ENCODE measurements at places on chromosomes 16 and 17.

- no peak for DNase-seq
These were observed 319.3 kb downstream of the RBFOX1 start for GRCh38 chr16:7651803-7652570.

DNA sequence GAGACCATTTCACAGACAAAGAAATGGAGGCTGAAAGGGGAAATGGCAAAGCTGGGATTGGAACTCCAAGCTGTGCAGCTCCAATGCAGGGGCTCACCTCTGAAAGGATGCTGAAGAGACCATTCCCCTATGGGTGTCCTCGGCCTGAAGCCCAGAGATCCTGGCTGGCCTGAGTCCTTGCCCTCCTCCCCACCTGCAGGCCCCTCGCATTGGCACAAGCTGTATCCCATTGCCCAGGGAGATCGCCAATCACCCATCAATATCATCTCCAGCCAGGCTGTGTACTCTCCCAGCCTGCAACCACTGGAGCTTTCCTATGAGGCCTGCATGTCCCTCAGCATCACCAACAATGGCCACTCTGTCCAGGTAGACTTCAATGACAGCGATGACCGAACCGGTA, 2.6 kb downstream of the CA7 start:
- DNase-seq = no peak

DNA sequence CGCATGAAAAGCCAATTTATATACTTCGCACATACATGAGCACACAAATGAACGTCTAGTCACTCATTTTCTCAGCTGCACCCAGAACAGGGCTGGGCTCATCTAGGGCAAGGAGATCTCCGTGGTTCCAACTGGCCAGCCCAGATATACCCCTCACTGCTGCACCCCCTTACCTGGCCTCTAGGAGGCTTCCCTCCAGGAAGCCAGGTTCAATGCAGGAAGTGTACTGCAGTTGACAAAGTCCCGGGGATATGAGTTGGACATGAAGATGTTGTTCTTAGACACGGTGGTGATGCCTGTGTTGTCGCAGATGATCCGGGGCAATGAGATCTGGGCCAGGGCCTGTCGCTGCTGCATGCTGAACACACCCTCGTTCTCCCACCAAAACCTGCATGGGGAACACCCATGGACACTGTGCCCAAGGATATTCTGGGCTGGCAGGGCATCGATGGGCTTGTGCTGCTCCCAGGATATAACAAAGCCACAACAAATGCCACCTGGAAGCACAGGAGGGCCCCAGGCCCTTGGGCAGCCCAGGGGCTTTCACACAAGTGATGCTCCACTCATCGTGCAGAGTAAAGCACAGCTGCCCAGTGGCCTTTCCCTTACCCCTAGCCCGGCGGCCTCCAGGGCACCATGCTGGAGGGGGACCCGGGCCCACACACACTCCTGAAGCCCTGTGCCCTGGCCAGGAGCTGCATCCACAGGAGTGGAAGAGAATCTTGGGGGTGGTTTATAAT, 10.1 kb downstream of the MPO start:
- no peak for DNase-seq

DNA sequence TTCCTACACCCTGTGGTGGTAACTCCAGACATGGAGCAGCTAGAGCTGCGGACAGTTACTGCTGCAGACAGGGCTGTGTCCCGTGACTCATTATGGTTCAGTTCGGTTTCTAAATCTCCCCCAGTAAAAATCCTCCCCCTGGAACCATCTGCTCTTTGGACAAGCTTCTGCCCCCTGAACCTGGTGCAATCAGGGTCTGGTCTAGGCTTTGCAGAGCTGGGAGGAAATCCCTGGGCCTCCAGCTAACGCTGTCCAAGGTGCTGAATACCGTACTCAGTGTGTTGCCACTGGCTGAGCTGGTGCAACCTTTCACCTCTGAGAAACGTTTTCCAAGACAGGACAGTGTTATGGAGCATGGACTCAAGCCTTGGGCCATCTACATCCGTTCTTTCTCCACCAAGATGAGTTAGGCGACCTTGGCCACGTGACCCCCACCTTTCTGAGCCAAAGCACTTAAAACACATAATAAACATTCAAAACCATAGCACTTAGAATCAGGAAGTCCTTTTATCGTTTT, 142.0 kb downstream of the CPPED1 start:
- DNase-seq = no peak

- no peak for DNase-seq
These were observed 207.2 kb downstream of the C16orf78 start for GRCh38 chr16:49580751-49581303.

DNA sequence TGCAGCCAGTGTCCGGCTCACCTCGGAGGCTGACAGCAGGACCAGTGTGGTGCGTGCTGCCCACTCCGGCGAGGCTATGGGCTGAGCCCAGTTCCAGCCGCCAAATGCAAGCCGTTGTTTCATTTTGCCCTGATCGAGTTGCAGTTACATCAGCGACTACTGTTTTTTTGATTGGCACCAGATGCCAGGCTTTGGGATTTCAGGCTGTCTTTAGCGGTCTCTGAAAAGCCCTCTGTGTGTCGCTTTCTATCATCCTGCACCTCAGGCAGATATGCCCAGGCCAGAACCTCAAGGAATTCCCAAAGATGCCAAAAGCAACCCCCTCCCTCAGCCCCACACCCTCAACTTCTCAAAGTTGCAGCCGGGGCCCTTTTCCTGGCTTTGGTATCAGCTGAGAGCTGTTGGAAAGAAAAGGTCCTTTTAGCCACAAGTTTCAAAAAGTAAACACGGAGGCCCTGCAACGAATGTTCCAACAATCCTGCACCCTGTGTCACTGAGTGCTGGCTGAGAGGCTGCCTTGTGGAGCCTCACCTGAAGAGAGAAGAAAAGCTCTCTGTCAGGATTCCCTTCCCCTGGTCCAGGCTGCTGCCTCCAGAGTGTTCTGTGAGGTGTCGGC, 58.9 kb downstream of the WWP2 start:
- no peak for DNase-seq

- DNase-seq = no peak
These were observed 24.7 kb upstream of the TBX4 start for GRCh38 chr17:61427567-61427966.

DNA sequence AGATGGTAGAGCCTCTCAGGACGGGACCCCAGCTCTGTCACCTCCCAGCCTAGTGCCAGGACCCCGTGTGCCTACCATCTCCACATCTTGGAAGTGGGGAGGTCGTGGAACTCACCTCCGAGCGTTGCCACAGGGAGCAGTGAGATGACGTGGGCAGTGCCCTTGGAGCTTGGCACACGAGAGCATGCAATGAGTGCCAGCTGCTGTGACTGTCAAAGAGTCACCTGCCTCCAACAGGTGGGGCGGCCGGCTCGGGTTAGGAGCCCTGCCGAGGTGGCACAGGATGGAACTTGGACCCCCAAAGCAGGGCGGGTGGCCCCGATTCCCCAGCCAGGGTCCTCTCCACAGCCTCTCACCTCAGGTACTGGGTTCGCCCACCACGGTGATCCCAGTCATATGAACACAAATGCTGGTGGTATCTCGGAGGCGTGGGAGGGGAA, 5.5 kb downstream of the VPS4A start:
- DNase-seq = no peak

- DNase-seq = no peak
These were observed 22.7 kb upstream of the CD300E start for GRCh38 chr17:74646231-74646630.

DNA sequence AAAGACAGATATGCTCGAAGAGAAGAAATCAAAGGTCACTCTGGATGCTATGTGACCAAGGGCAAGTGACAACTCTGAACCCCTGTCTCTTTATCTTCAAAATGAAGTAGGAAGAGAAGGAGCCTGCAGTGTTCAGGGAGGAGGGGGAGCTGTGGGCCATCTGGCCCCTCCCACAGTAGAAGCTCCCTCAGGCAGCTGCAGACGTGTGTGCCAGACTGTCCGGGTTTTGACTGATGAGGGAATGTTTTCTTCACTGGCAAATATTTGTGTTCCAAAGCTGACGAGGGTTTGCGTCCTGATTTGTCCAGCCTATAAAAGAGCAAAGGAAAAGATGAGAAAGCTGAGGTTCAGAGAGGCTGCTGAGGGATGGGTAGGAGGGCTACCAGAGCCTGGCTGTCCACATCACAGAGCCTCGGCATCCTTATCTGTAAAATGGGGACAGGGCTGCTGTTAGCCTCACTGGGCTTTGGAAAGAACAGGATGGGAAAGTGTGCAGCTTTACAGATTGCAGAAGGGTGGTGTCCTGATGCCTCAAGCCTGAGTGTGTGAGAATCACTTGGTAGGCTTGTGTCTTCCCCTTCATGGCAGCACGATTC, 1.8 kb upstream of the GINS2 start:
- no peak for DNase-seq

DNA sequence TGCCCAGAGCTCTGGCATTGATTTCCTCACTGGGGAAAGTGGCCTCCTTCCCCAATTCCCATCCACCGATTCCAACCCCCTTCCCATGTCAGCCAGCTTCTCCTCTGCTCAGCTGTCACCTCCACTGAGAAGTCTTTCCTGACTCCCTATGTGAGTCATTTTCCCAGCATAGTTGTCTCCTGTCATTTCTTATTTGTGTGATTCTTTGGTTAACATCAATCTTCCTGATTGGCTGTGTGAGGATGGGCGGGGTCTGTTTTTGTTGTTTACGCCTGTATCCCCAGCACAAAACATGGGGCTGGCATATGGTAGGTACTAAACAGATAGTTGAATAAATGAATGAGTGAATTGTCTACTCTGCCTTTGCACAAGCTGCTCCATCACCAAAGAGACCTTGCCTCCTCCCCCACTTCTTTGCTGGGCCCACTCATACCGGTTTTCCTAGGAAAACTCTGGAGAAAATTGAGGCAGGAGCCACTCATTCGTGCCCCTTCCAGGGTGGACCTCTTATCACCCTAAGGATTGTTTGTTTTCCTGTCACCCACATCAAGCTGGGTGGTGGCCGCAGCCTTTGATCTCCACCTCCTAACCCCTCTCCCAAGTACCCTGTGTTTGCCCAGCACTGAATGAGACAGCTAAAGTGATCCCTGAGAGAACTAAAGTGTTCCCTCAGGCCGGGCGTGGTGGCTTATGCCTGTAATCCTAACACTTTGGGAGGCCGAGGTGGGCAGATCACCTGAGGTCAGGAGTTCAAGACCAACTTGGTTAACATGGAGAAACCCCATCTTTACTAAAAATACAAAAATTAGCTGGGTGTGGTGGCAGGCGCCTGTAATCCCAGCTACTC, 1.2 kb upstream of the GRB7 start:
- no peak for DNase-seq

DNA sequence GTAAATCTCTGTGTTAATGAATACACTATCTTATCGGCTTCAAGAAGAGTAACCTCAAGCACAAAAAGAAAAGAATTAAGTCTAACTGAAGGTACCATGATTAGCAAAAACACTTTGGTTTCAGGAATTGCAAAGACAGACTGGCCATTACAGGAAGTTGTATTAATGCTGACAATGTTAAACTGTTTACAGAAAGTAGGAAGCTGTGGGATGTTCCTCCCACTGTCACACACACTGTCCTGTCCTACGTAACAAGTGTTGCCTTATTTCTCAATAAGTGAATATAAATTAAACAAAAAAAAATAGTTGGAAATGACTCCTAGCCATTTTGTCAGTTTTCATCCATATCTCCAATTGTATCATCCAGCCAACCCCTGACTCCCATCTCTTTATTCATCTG, 8.6 kb downstream of the GNA13 start:
- DNase-seq = no peak

DNA sequence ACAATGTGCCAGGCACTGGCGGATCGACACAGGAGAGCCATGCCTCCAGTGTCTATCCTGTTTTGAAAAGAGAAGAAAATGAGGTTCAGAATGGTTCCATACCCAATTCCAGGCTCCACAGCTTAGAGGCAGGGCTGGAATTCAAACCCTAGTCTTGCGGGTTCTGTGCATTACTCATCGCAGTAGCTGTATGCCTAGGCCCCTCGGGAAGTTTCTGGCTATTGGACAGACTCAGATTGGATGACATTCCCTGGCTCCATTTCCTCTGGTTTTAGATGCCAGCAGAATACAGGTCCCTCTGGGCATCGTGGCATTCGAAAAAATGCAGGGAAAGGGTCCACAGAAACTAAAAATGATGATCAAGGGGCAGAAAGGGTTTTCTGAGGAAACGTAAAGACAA, 184.7 kb downstream of the COPRS start:
- no peak for DNase-seq

DNA sequence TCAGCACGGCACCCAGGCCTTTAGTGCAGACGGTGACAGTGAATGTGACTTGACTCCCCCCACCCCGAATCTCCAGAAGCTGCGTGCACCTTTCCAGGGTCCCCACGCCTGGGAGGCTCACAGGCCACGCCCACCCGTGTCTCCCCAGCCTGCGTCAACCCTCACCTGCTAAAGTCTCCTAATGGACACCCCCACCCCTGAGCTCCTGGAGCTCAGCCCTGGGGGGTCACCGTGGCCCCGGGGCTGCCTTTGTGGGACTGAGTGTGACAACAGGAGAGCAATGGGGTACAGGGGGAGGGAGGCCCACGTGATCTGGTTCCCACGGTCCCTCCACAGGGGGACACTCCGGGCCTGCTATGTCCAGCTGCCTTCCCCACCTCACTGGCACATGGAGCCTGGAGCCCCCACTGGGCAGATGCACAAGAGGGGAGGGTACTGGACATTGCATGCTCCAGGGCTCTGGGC, 7.4 kb upstream of the FASN start:
- DNase-seq = no peak

- DNase-seq = no peak
These were observed 32.1 kb upstream of the CDH3 start for GRCh38 chr16:68612996-68613395.

DNA sequence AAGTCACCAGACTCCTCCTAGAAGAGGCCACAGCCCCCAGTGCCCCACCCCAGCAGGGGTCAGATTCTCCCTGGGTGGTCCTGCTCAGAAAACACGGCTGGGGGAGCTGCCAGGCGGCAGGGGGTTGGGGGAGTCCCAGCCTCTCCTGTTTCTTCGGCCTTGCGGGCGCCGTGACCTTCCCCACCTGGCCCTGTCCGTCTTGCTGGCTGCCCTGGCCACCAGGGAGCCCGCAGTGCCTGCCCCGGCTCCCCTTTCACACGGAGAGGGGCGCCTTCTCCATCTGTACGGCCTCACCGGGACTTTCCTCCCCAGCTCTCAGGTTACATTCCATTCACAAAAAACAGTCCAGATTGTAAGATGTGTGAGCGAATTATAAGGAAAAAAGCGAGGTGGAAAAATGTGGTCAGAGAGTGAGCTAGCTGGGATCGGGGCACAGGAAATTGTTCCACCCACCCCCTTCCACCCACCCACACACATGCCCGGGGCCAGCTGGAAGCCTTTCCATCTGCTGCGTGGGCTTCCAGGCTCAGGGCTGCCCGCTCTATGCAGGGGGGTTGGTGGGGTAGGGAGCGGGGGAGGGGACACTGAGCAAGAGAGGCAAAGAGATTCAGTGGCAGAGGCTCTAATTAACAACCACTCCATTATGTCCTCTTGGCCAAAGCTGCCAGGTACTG, 14.6 kb upstream of the CIBAR2 start:
- no peak for DNase-seq

DNA sequence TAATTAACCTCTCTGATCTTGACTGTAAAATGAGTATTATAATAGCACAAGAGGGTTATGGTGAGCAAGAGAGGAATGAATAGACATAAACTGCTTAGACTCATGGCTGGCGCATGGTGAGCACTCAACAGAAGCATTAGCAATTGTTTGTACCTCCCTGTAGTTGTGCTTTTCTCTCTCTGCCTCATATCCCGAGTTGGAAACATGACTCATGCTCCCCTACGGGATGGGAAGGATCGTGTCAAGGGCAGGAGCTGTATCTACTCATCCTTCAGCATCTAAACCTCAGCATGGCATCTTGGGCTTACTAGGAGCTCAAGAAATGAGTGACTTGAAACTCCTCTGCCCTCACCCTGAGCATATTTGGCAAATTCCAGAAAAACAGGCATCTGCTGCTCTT, 299.6 kb downstream of the MAP2K4 start:
- no peak for DNase-seq

Measured in activated CD8-positive, alpha-beta memory T cell treated with anti-CD3 and anti-CD28 coated beads for 48 hours (primary cell).